Cortex of kidney (tissue), 1 donor: ENCODE measurements at places on chromosomes 1 and 21.

- DNase-seq = no peak
Measured at GRCh38 chr21:34999397-34999941, 49.6 kb downstream of the RUNX1 start.

GRCh38 chr1:78011050-78011449, 6.3 kb downstream of the DNAJB4 start:
- DNase-seq = no peak

- DNase-seq = no peak
Measured at GRCh38 chr1:45929257-45929687, 125.9 kb downstream of the MAST2 start.

DNA sequence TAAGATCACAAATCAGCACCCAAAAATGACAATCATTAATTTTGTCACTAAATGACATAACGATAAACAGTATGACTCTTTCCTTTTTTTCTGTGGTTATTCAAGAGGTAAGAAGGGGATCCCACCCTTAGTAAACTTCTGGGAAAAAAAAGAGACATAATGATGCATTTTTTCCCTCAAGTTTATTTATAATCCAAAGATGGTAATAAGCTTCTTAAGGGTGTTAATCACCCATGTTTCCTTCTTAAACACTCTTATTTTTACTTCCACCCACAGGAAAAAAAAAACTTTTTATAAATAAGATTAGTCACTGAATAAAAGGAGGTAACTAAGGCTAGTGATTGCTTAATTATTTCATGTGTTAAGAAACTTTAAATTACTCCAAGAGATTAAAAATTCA, 24.7 kb downstream of the RGS1 start:
- no peak for DNase-seq

GRCh38 chr1:212587016-212587887, 21.3 kb upstream of the ATF3 start:
- DNase-seq = no peak

DNA sequence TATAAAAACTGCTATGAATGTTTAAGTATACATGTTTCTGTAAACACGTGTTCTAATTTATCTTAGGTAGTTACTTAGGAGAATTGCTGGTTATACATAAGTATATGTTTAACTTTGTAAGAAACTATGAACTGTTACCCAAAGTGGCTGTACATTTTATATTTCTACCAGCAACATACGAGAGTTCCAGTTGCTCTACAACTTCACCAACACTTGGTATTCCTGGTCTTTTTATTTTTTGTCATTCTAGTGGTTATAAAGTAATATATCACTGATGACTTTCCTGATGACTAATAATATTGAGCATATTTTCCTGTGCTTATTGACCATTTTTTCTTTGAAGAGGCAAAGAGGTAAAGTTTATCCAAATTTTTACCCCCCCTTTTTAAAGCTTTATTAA, 76.0 kb downstream of the KIAA0319L start:
- DNase-seq = no peak
